Effector memory CD4-positive, alpha-beta T cell (primary cell): ENCODE measurements at places on chromosomes 7 and 10.

GRCh38 chr7:106485031-106485551 lies 175.9 kb downstream of the CCDC71L start:
- DNase-seq: no peak

DNA sequence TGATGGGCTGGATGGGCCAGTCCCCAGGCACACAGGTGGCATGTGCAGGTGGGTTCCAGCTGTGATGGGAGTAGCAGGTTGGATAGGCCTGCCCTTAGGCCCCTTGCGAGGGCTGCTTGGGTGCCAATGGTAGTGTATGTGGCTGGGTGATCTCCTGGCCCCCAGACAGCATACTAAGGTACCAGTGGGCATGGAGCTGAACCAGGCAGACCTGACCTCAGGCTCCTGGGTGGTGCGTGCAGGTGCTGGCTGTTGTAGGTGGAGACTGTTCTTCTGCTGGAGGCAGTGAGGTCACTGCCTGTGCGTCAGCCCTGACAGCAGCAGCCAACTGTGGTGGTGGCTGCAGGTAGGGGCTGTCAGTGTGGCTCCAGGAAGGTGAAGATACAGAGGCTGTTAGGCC lies 384.7 kb downstream of the ANKRD7 start:
- DNase-seq: no peak

- no peak for DNase-seq
Measured at GRCh38 chr10:43257347-43258210, 9.3 kb downstream of the RASGEF1A start.

GRCh38 chr7:26620352-26620751 lies 244.0 kb downstream of the SKAP2 start:
- no peak for DNase-seq

- DNase-seq: no peak
Measured at GRCh38 chr7:132461032-132461592, 115.2 kb downstream of the PLXNA4 start.

- no peak for DNase-seq
Measured at GRCh38 chr10:17387861-17388503, 66.4 kb downstream of the ST8SIA6 start.

DNA sequence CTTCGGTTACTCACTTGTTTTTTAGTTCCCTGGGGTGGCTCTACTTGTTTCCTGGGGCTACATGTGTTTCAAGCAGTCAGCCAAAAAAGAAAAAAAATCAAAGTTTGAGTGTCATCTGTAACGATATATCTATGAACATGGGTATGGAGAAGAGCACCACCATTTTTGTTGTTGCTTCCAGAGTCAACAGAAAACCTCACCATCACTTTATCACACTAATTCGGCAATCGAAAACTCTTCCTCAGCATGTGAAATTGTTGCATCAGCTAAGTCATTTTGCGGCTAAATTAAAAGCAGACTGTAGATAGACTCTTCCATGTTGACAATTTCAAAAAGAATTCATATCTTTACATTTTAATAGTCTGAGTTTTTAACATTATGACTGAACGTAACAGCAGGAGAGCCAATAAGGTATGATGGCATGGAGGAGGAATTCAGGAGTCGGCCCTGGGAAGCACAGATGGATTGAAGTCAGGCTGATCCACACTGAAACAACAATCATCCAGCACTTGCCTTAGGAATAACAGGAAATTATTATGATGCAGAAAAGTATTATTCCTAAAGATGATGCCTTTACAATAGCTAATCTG lies 455.7 kb upstream of the KLF6 start:
- no peak for DNase-seq

DNA sequence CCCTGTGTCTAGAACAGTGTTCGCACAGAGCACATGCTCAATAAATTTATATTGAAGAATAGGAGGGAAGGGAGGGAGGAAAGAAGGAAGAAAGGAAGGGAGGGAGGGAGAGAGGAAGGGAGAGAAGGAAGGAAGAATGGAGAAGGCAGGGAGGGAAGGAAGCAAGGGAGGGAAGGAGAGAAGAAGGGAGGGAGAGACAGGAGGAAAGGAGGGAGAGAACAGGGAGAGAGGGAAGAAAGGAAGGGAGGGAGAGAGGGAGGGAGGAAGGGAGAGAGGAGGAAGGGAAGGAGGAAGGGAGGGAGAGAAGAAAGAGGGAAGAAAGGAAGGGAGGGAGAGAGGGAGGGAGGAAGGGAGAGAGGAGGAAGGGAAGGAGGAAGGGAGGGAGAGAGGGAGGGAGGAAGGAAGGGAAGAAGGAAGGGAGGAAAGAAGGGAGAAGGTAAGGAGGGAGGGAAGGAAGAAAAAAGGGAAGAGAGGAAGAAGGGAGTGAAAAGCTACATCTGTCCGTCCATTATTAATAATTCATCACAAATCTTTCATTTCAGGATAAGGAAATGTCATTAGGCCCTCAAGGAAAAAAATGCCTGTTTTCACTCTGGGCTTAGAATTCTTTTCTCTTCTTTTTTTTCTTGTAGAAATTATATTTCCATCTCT lies 79.7 kb downstream of the GRK5 start:
- no peak for DNase-seq
